ENCODE measurements at places on chromosomes 3 and 15.

DNA sequence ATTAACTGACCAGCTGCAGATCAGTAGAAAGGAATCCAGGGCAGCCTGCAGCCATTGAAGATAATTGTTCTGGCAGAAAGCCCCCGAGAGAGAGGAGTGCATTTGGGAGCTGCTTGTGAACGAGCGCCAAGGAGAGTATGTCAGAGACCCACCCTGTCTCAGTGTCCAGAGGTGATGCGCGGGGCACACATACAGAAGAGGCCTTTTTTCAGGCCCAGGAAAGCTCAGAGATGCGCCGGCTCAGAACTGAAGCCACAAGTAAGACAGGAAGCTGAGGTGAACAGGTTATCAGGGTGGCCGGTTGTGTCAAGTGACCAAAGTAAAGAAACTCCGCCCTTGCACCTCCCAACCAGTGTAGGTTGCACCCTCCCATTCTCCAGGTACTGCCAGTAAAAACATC, 59.8 kb upstream of the HEG1 start:
- no peak for DNase-seq

GRCh38 chr3:51982352-51982837, 940 bp upstream of the ACY1 start:
- DNase-seq: peak; percentile 76

- no peak for DNase-seq
Measured at GRCh38 chr3:12977117-12977808, 96.0 kb downstream of the IQSEC1 start.

GRCh38 chr3:43054754-43055153, 51.1 kb downstream of the POMGNT2 start:
- no peak for DNase-seq

GRCh38 chr3:100798012-100798411, 88.7 kb downstream of the TFG start:
- DNase-seq: no peak

GRCh38 chr3:27312044-27312668, 57.0 kb downstream of the NEK10 start:
- DNase-seq: peak; percentile 50

- DNase-seq: no peak
Measured at GRCh38 chr15:82572311-82572710, 32.1 kb upstream of the RPS17 start.

GRCh38 chr3:48012659-48013058, 3.6 kb downstream of the MAP4 start:
- DNase-seq: no peak

- no peak for DNase-seq
Measured at GRCh38 chr3:50577348-50577747, 8.0 kb downstream of the HEMK1 start.

GRCh38 chr3:43638594-43639447, 17.0 kb upstream of the ANO10 start:
- DNase-seq: peak; percentile 28

- DNase-seq: no peak
Measured at GRCh38 chr3:14401692-14402303, 608 bp upstream of the SLC6A6 start.

- no peak for DNase-seq
Measured at GRCh38 chr3:131730581-131730980, 227.8 kb upstream of the MRPL3 start.

DNA sequence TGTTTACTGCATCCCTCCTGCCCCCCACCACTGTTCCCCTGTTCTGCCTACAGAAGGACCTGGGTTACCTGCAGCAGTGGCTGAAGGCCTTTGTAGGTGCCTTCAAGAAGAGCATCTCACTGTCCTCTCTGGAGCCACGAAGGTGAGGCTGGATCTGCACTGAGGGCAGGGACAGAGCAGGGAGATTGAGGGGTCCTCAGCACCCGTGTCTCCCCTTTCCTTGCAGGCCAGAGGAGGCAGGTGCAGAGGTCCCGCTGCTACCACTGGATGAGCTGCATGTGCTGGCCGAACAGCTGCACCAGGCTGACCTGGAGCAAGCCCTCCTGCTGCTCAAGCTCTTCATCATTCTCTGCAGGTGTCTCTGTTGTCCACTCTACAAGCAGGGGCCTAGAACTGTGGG, 9.2 kb downstream of the NBEAL2 start:
- no peak for DNase-seq

DNA sequence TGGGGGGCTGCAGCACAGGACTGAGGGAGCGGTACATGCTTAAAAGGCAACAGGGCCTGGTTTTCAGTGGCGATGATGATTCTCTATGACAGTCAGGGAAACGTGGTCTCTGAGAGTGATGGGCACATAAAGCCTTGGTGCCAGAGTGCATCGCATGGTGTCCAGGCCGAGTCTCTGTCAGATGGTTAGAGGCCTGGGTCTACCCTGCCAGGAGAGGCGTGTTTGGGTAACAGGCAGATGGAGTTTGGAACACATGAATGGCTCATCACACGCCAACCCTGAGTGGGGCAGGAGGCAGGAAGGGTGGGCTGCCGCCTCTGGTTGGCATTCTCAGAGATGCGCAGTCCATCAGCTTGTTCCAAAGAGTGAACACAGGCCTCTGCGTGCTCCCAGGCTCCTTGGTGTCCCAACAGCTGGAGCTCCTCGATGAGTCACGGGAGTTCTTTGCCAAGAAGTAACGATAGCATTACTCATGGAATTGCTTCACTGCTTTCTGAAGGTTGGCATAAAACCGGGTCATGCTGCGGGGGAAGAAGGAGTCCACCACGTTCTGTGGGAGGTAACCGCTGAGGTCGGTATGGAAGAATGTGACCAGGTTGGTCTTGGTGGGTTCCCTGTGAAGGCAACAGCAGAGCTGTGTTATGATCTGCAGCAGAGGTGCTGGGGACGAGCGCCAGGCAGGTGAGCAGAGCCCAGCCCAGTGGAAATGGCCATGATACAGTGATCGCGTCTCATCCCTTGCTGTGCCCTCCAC, 11.0 kb downstream of the STARD5 start:
- no peak for DNase-seq

- DNase-seq: no peak
Measured at GRCh38 chr15:72825829-72826228, 42.3 kb upstream of the ADPGK start.

GRCh38 chr3:72339670-72340030, 508.6 kb downstream of the SHQ1 start:
- no peak for DNase-seq

DNA sequence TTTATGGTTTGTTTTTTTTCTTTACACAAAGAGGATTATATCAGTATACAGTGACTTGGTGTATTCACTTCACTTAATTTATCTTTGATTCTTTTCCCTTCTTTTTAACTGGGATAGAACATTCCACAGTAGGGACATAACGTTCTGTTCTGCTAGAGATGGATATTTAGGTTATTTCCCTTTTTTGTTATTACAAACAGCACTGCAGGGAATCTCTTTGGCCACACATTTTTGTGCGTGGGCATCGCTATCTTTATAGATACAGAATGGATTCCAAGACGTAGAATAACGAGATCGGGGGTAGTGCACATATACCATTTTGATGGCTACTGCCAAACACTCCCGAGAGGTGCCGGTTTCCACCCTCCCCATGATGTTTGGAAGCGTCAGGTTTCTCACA, 44.8 kb downstream of the PXYLP1 start:
- DNase-seq: no peak

- DNase-seq: no peak
Measured at GRCh38 chr3:175749981-175750380, 890.8 kb downstream of the NAALADL2 start.

GRCh38 chr3:123194552-123194951, 7.2 kb upstream of the SEC22A start:
- no peak for DNase-seq

GRCh38 chr3:134074001-134074789, 44.5 kb upstream of the SLCO2A1 start:
- DNase-seq: no peak

DNA sequence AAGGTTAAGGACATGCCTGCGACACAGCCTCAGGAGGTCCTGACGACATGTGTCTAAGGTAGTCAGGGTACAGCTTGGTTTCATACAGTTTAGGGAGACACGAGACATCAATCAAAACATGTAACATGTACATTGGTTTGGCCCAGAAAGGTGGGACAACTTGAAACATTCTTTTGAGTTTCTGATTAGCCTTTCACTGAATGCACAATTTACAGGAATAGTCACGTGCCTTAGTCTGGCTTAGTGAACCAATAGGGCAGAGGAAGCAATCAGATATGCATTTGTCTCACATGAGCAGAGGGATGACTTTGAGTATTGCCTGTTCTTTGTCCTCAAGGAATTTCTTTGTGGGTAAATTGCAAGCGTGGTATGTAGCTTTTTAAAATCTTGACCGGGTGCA, 24.5 kb upstream of the HDAC11 start:
- DNase-seq: no peak

DNA sequence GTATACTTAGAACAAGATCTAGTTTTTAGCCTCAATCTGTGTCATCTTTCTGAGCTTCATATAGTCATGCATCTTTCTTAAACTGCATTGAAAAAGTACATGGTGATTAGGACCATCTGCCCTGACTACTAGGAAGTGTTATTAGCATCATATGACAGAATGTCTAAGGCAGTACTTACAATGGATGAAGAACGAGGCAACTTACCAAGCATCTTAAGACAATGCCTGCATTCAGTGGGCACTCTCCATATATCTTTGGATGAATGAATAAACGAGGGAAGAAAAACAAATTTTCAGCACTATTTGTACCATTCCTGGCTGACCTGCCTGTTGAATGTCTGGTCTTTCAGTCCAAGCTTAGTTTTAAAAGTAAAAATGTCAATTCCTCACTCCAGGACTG, 185.4 kb upstream of the EPHA3 start:
- no peak for DNase-seq

DNA sequence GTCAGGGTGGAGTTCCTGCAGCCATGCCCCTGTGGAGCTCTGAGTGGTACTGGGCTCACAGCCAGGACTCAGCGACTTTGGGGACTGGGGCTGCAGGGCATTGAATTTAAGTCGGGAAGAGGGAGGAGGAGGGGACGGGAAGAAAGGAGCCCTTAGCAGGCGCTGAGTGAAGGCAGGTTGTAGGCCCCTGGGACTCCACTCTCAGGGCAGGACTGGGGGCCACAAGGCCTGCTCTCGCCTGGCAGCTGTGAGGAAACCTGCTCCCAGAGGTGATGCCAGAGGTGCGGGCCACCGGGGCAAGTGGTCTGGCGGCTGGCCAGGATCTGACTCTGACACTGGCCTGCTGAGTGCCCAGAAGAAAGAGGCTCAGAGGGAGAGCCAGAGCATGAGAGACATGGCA, 73.5 kb downstream of the EPHB3 start:
- DNase-seq: no peak

DNA sequence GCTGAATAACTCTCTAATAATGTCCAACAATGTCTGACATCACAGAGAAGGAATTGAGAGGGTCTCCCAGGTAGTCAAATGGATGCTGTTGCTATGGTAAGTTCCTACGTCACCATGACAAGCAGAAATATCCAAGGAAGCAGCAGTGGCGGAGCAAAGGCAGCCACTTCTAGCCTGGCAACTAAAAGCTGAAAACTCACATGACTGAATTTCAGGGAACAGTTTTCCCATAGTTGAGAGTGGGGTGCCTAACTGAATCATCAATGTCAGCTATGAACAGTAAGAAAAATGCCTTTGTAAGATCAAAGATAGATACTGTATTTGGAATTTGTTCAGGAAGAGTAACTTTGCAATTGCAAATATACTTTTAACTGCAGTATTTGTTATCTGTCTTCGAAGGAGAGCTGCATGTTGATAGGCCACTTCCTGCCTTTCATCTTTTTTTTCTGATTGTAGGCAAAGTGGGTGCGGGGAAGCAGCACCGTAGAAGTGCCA, 161.7 kb downstream of the BBX start:
- DNase-seq: no peak

DNA sequence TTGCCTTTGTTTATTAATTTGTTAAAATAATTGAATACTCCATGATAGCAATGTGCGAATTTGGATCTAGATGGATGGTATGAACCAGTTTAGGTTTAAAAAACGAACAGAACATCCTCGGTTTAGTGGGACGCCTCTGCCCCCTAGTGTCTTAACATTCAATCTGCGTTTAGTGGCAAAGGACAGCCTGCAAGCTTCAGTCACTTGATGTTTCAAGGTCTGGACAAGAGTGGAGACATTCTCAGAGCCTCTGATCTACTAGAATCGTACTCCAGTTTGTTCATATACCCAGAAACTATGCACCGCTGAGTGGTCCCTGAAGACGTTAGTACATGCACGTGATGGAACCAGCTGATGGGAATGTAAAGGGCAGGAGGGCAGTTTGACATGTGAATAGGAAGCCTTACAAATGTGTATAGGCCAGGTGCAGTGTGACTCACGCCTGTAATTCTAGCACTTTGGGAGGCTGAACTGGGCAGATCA, 17.8 kb upstream of the ATP13A4 start:
- peak; percentile 50 for DNase-seq

- no peak for DNase-seq
Measured at GRCh38 chr3:48560648-48561018, 2.9 kb downstream of the UCN2 start.

DNA sequence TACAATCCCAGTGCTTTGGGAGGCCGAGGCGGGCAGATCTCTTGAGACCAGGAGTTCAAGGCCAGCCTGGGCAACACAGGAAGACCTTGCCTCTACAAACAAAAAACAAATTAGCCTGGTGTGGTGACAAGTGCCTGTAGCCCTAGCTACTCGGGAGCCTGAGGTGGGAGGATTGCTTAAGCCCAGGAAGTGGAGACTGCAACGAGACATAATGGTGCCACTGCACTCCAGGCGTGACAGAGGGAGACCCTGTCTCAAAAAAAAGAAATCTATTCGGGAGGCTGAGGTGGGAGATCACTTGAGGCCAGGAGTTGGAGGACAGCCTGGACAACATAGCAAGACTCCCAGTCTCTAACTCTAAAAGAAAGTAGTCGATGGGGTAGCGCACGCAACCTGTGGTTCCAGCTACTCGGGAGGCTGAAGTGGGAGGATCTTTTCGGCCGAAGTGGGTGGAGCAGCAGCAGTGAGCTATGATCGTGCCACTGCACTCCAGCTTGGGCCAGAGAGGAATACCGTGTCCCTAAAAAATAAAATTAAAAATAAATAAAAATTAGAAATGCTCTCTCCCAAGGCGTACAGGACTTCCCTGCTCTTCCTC, 775 bp downstream of the C3orf33 start:
- DNase-seq: no peak

DNA sequence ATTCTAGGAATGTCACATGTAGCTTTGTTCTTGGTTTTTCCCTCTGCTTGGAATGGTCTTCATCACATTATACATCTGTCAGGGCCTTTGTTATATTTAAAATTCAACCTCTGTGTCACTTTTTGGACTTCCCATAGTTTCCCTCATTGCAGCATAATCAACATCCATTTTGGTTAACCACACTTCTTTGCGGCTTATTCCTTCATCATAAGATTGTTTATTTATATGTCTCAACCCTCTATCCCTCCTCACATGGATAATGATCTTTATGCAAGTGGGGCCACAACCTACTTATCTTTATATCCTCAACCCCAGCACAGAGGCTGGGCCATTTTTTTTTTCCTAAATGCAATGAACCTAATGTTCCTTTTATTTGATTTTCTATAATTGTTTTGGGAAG, 260.0 kb upstream of the THBS1 start:
- no peak for DNase-seq

- no peak for DNase-seq
Measured at GRCh38 chr15:39132954-39133600, 447.8 kb upstream of the THBS1 start.
